Mesenteric fat pad (tissue), 1 donor: ENCODE measurements at places on chromosomes 12 and 14.

GRCh38 chr12:48000878-48001504 is 3.3 kb downstream of the COL2A1 start:
- DNase-seq: no peak

- DNase-seq: no peak
These were observed 190.1 kb upstream of the PRMT8 start for GRCh38 chr12:3300833-3301401.

DNA sequence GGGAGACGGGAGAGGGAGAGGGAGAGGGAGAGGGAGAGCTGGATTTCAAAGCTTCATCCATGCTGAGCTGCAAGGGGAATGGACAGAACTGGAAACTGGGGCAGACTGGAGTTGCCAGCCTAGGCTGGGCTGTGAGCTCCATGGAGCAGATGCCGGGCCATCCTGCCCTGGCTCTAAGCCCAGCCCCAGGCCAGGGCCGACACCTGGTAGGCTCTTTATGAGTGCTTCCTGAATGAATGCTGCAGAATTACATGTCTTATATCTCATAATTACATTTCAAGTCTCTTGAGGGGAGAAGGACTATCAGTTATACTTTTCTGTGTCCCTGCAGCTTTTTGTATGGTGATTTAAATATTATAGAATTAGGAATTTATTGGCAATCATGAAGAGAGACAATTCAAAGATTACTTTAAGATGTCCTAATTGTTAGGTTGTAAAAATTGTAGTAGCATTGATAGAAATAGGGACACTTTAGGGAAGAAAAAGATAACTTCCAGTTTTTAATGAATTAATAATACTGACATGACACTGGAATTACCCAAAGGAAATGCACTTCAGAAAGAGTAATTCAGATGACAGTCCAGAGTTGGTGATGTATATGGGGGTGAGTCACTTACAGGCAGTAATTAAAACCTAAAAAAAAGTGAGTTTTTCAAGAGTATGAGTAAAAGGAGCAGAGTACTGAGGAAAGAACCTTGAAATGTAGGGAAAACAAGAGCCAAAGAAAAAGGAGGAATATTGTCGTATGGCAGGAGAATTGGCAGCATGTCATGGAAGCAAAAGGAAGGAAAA is 29.0 kb downstream of the SCYL2 start:
- no peak for DNase-seq

GRCh38 chr12:10364815-10365622 is 24.8 kb downstream of the KLRK1 start:
- no peak for DNase-seq

DNA sequence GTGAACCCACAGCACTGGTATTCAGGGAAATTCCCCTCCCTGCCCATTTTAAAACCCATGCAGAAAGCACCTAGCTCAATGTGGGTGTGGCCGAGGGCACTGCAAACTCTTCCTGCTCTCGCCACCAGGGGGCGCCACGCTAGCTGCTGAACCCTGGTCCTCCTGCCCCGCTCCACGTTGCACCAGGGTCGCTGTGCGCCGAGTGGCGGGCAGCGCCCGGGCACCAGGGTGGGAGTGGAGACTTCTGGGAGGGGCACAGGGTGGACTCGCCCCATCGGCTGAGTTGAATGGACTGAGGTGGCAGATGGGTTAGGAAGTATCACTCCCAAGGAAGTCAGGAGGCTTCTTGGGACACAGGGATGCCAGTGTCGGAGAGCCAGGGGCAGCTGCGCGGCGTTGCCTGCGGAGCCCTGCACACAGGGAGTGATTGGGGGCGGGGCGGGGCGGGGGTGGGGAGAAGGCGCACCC is 48.1 kb upstream of the BCL11B start:
- no peak for DNase-seq

- DNase-seq: no peak
These were observed 69.7 kb downstream of the MGAT4C start for GRCh38 chr12:86186449-86186848.

- no peak for DNase-seq
These were observed 85.6 kb downstream of the DICER1 start for GRCh38 chr14:95071649-95072280.

- DNase-seq: no peak
These were observed 695.5 kb downstream of the BCL11B start for GRCh38 chr14:98576463-98576862.

DNA sequence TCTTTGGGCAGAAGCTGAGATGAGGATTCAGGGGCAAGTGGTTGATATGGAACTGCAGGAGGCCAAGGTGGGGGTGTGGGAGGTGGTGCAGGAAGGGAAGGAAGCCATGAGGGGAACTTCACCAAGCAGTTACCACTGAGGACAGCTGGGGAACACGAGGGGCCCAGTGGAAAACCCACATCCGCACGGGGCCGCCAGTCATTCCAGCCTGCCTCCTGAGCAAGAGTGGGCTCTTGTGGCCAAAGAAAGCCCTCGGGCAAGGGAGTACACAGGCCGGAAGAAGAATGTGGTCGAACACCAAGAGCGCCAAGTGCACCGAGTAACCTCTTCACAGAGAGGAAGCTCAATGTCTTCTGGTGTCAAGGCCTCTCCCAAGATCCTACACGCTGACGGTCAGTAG is 252.2 kb upstream of the FOXN3 start:
- DNase-seq: no peak

GRCh38 chr12:76183459-76184186 is 99.1 kb upstream of the NAP1L1 start:
- DNase-seq: no peak

DNA sequence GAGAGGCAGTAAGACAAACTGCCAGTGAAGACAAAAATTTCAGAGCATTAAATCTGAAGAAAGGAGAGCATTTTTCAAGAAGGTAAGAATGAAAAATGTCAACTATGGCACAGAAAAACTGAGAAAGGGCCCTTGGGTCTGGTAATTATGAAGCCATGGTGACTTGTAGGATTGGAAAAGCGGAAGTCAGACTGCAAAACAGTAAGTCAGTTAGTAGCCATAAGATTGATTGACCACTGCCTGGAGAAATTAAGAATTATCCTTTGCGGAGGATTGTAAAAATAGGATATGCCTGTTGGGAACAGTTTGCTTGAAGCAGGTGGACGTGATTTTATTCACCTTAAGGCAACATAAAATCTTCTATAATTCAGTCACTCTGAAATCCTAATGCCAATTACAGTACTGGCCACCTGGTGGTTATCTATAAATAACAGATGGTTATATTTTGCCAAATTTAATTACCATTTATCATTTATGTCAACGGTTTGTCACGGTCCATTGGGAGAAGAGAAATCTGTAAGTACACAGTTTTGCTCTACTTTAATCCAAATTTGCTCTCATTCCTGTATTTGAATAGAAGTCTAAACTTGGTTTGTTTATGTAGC is 127.1 kb upstream of the CNTN1 start:
- DNase-seq: no peak

GRCh38 chr12:112971248-112971647 is 7.1 kb upstream of the OAS2 start:
- no peak for DNase-seq

- no peak for DNase-seq
These were observed 95.7 kb downstream of the SAMD4A start for GRCh38 chr14:54662491-54663133.

GRCh38 chr14:35046751-35047536 is 872 bp downstream of the FAM177A1 start:
- DNase-seq: no peak

- no peak for DNase-seq
These were observed 78.4 kb downstream of the FRMD6 start for GRCh38 chr14:51730098-51730497.

DNA sequence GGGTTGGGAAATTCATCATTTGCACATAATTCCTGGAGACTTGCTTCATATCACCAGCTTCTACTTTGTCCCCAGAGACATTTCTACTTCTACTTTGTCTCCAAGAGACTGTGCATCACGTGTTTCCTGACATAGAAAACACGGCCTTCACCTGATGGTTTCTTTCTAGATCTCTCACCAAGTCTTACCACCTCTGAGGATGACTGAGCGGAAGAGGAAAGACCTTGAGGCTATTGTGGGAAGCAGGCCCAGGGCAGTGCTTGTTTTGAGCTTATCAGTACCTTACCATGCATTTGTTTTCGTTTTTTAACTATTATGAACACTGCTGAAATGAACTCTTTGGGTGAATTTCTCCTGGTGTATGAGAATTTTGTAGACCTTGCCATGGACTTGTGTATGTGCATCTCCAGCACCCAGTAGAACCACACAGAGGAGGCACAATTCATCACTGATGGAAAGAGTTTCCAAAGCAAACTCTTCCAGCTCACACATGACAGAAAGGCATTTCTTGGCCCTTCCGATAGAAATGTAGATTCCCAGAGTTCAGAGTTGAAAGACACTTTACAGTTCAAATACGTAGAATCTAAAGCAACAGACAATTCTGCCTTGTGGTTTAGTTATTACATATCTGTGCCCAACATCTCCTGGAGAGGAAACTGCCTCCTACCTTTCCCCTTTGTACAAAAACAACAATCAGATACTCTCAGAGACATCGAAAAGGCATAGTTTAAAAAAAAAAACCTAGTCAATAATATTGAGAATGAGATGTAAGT is 434.7 kb downstream of the FUT8 start:
- DNase-seq: no peak

DNA sequence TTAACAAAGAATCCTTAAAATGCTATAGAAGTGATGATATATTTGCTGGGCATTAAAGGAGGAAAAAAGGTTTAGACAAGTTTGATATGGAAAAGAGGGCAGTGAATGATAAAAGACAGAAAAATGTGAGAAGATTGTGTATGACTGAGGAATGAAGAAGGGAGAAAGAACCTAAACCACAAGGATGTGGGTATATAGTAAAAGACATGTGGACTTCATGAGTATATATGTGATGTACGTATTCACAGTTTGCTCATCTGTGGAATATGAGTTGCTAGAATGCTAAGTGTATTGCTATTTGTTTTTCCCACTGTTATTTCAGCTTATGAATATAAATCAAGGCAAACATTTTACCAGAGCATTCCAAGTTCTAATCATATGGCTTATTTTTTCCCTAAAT is 2.1 kb upstream of the SLC16A7 start:
- no peak for DNase-seq

- no peak for DNase-seq
These were observed 132.2 kb upstream of the HIF1A start for GRCh38 chr14:61563162-61563511.

- no peak for DNase-seq
These were observed 114.0 kb downstream of the RPAP3 start for GRCh38 chr12:47591795-47592194.

DNA sequence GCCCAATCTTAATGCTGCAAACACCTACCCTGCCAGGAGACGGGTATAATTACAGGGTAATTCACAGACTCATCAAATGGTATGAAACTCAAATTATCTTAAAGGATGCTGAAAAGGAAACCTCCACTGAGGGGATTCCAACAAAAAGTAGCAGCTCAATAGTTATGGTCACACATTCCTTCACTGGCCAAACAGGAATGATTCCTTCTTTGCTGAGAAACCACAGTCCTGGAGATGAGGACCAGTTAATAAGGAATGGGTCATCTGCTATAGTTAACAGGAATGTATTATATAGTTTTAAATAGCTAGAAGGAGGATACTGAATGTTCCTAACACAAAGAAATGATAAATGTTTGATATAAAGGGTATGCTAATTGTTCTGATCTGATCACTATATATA is 136.9 kb downstream of the STXBP6 start:
- DNase-seq: no peak

GRCh38 chr12:104204690-104205480 is 10.7 kb upstream of the TXNRD1 start:
- DNase-seq: no peak

DNA sequence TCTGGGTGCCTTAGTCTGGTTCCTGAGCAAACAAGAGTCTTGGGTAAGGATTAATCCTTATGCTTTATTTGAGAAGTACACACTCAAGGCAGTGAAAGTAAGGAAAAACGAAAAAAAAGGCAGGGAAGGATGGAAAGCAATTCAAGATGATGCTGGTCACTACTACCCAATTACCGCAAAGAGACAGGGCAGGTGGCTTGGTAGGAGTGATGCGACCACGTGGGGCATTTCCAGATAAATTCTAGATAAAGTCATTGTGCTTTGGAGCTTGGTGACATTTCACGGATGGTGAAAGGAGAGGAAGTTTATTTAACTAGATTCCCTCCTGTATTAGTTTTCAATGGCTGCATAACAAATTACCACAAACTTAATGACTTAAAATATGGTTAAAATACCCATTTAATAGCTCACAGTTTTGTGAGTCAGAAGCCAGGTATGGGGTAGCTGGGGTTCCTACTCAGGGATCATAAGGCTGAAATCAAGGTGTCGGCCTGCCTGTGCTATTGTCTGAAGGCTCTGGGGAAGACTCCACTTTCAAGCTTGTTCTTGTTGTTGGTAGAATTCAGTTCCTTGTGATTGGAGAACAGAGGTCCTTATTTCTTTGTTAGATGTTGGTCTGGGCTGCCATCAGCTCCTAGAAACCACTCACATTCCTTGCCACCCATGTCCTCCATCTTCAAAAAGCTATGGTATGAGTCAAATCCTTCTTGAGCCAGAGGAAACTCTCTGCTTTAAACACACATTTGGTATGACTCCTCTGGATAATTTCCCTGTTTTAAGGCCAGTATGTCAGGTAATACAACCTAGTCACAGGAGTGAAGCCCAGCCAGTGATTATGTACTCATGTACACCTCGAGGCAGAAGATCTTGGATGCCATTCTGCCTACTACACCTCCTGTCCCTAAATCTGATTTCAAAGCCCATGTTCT is 5.6 kb upstream of the HMGA2 start:
- DNase-seq: no peak

- no peak for DNase-seq
These were observed 360.5 kb upstream of the TMPO start for GRCh38 chr12:98154850-98155249.

GRCh38 chr14:91400696-91401095 is 16.9 kb downstream of the CCDC88C start:
- no peak for DNase-seq

GRCh38 chr12:94815958-94816357 is 165.6 kb upstream of the TMCC3 start:
- DNase-seq: no peak

GRCh38 chr14:89351516-89352404 is 65.3 kb downstream of the FOXN3 start:
- DNase-seq: no peak

- DNase-seq: no peak
These were observed 70.2 kb upstream of the NCOR2 start for GRCh38 chr12:124637581-124637981.

- no peak for DNase-seq
These were observed 3.8 kb downstream of the ERP29 start for GRCh38 chr12:112017041-112017440.

DNA sequence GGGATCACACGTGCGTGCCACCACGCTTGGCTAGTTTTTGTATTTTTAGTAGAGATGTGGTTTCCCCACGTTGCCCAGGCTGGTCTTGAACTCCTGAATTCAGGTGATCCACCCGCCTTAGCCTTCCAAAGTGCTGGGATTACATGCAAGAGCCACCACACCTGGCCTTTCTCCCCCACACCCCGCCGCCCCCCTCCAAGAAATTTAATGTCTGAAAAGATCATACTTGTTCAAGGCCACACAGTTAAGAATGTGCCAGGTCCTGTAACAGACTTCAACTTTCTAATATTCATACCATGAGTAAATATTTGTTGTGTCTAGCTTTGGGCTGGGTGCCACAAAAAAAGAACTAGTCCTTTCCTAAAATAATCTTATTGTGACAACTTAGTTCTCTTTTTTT is 9.1 kb downstream of the GATC start:
- DNase-seq: no peak
